Smooth muscle cell of trachea (primary cell): ENCODE measurements at places on chromosomes 7 and 10. TPM values are rescaled to one million over a fixed set of nuclear protein-coding genes. Genes with fewer than 3 reads are reported as not detected.

Gene H2BK1
- total RNA-seq: not detected in 2 replicates

Gene GIMAP6
- total RNA-seq: 0.15 TPM in 1 of 2 replicates, not detected in the other

Gene LIPJ
- 0.17 TPM in 1 of 2 replicates, not detected in the other for total RNA-seq

Gene CCDC172
- not detected in 2 replicates for total RNA-seq

Gene FAM241B
- 0.29 TPM in 1 of 2 replicates, not detected in the other for total RNA-seq

Gene CDK14
- 42.8 and 68.5 TPM in 2 replicates for total RNA-seq

Gene GPR85
- 1.5 and 1.9 TPM in 2 replicates for total RNA-seq

Gene LIPM
- not detected in 2 replicates for total RNA-seq

Gene IDI2
- total RNA-seq: not detected in 2 replicates

Gene CYP3A7
- 0.33 TPM in 1 of 2 replicates, not detected in the other for total RNA-seq

Gene TRIM50
- not detected in 2 replicates for total RNA-seq

Gene GDF10
- 44.9 and 178 TPM in 2 replicates for total RNA-seq

Gene SORCS1
- under 0.01 TPM in 1 of 2 replicates, not detected in the other for total RNA-seq

Gene PDZD7
- total RNA-seq: 1.6 and 2.5 TPM in 2 replicates

Gene ZNF365
- 2.9 and 3.8 TPM in 2 replicates for total RNA-seq

Gene EPO
- total RNA-seq: not detected in 2 replicates

Gene LRGUK
- total RNA-seq: under 0.01 and 0.29 TPM in 2 replicates

Gene ACSM6
- total RNA-seq: not detected in 2 replicates

Gene PPP1R17
- total RNA-seq: not detected in 2 replicates

Gene PLEKHS1
- total RNA-seq: under 0.01 TPM in 1 of 2 replicates, not detected in the other

Gene RPEL1
- total RNA-seq: under 0.01 and 0.15 TPM in 2 replicates

Gene HTR5A
- total RNA-seq: not detected in 2 replicates

Gene ZFYVE27
- 20.9 and 23.3 TPM in 2 replicates for total RNA-seq

Gene RET
- total RNA-seq: 1.6 and 1.8 TPM in 2 replicates

Gene CABCOCO1
- 0.33 and 1.7 TPM in 2 replicates for total RNA-seq

Gene GATA3
- total RNA-seq: not detected in 2 replicates

Gene TBXAS1
- 1.2 TPM in 2 replicates for total RNA-seq

Gene PSD
- 0.73 and 20.2 TPM in 2 replicates for total RNA-seq

Gene THSD7A
- total RNA-seq: 0.17 and 1.6 TPM in 2 replicates

Gene PDSS1
- total RNA-seq: 3.1 and 5.4 TPM in 2 replicates

Gene ASZ1
- not detected in 2 replicates for total RNA-seq

Gene STOX1
- 0.17 TPM in 1 of 2 replicates, not detected in the other for total RNA-seq

Gene STYXL1
- 55.9 and 65.3 TPM in 2 replicates for total RNA-seq

Gene SPDYE9
- under 0.01 TPM in 1 of 2 replicates, not detected in the other for total RNA-seq

Gene CUZD1
- total RNA-seq: 0.58 and 0.66 TPM in 2 replicates

Gene PKD1L1
- 0.17 TPM in 1 of 2 replicates, not detected in the other for total RNA-seq

Gene SP8
- total RNA-seq: not detected in 2 replicates

Gene OR2AE1
- not detected in 2 replicates for total RNA-seq

Gene KCNH2
- total RNA-seq: 0.33 TPM in 1 of 2 replicates, not detected in the other

Gene NPY4R
- total RNA-seq: 0.17 TPM in 1 of 2 replicates, not detected in the other

Gene CNNM1
- 0.15 and 0.33 TPM in 2 replicates for total RNA-seq

Gene AGR3
- not detected in 2 replicates for total RNA-seq

Gene DNAH11
- total RNA-seq: under 0.01 and 1.5 TPM in 2 replicates

Gene COL13A1
- total RNA-seq: 17.2 and 21.5 TPM in 2 replicates

Gene PRXL2A
- 2.5 and 3.3 TPM in 2 replicates for total RNA-seq

Gene HMX3
- total RNA-seq: not detected in 2 replicates

Gene SYT15B
- not detected in 2 replicates for total RNA-seq

Gene SKAP2
- total RNA-seq: 9.9 and 15.3 TPM in 2 replicates

Gene MTPN
- 134 and 156 TPM in 2 replicates for total RNA-seq

Gene GRM3
- not detected in 2 replicates for total RNA-seq

Gene KAT6B
- total RNA-seq: 45.5 and 48.9 TPM in 2 replicates

Gene CDCA7L
- total RNA-seq: 26.0 and 37.2 TPM in 2 replicates

Gene MALRD1
- 1.0 and 3.1 TPM in 2 replicates for total RNA-seq

Gene FAM25C
- total RNA-seq: not detected in 2 replicates
